ENCODE measurements at places on chromosomes 16 and 17.

DNA sequence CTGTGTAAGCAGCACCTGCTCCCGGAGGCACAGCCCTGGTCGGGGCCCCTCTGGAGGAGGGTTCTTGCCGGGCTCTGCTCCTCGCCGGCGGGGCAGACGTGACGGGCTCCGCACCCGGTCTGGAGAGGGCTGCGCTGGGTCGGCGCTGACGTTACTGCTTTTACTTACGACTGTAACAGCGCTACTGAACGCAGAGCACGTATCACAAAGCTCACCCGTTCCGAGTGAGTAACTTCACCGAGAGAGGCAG lies 1.3 kb upstream of the RAB40C start:
- no peak for DNase-seq

DNA sequence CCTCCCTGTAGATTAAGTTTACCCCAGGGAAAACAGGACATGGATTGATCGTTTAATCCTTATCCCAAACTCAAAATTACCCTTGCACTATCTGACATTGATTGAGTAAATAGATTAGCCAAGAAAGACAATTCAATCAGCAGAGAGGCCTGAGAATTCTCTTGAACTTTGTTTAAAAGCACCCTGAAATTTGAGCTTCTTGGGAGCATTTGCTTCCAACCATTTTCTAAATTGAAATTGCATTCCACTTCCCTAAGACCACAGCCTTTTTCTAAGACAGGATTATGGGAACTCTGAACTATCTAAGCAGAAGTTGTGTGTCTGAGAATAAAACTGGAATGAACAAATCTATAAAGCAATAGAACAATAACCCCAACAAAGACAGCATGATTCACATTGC lies 76.6 kb upstream of the TNRC6A start:
- no peak for DNase-seq

DNA sequence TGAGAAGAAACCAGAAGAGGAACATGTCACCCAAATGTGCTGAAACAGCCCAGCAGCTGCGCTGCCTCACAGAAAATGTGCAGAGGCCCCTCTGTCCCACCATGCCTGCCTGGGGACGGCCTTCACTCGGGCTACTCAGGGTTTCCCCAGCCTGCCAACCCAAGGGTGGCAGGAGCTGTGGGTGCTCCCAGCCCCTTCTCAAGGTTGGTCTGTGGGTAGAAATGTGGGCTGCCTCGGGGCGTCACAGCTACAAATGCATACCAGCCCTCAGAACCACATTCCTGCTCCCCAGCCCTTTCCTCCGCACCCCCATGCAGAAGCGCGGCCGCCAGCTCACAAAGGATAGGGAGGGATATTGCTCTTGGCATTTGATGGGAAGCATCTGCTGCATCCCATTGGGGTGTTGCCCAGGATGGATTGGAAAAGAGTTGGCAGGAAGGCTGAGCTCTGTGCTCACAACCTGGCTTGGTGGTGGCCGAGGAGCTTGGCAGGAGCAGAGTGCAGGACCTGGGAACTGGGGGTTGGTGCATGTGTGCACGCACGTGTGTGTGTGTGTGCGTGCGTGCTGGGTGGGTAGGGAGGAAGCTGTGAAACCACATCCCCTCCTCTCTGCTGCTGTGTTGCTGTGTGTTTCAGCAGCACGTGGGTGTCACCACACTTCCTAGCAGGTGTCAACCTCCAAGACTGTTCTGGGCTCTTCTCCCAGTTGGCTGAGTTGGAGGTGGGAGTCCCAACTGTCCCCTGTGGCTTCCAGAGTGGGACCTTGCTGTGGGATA lies 304.4 kb downstream of the SEC14L1 start:
- peak; percentile 66 for DNase-seq

DNA sequence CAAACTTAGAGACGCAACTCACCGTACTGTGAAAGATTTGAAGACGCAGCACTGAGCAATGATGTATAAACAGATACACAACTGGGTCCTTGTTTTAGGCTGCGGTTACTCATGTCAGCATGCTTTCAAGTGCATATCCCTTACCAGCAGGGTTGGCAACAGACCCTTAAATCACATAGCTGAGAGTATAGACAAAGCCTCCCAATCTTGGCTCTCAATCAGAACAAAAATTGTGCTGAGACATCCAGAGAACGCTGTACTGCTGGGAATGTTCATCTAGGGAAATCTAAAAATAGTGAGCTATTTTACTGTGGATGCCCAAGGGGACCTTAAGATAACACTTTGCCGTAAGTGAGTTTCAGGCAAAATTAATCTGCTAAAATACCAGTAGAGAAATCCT lies 84.4 kb upstream of the NUDT7 start:
- DNase-seq: no peak

- no peak for DNase-seq
Measured at GRCh38 chr17:58514770-58515157, 326 bp upstream of the MTMR4 start.

DNA sequence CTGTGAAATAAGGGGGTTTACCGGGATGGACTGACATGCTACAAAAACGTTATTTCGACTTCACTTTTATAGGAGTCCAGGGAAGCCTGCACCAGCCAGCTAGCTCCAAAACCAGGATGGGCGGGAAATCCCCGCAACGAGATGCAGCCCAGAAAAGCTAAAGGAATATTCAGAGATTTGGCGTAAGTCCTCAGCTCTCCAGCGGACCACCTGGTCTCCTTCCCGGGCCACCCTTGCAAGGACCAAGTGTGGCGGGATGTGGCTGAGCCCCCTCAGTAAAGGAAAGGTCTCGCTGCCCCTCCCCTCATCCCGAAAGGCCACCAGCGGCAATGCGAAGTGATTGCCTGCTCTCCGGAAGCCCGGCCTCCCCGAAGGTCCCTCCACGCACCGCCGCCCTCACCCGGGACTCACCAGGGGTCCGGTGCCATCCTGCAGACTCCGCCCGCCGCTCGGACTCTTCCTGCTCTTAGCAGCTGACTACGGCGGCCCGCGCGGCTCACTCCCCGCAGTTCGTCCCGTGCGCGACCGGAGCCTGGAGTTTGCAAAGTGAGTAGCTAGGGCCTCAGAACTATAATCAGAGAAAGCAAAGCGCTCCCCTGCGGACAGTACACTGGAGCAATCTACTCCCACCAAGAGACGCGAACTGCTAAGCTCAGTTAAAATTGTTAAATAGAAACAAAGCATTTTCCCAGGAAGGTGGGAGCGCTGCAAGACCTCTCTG lies at the start of gene STX8:
TSS of gene STX8 (minus strand) at position 440 of the 721 bp plus-strand sequence. CDS start at position 428, 12 bp downstream.
- DNase-seq: peak; percentile 86

DNA sequence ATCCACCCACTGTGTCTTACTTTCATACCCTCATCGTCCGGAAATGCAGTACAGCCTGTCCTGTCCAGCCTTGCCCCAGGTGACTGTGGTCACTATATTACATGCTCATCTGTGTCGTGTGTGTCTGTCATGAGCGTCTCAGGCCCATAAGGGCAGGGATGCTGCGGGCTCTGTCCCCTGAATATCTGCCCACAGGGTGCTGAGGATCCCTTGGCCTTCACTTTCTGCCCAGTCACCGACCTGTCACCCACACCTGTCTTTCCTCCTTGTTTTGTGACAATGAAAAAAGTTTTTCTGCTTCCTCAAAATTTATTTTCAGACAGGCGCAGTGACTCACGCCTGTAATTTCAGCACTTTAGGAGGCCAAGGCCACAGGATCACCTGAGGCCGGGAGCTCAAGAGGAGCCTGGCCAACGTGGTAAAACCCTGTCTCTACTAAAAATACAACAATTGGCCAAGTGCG lies 1.4 kb upstream of the CTRB1 start:
- no peak for DNase-seq

GRCh38 chr17:72974605-72975232 lies 117.8 kb downstream of the SLC39A11 start:
- DNase-seq: no peak

DNA sequence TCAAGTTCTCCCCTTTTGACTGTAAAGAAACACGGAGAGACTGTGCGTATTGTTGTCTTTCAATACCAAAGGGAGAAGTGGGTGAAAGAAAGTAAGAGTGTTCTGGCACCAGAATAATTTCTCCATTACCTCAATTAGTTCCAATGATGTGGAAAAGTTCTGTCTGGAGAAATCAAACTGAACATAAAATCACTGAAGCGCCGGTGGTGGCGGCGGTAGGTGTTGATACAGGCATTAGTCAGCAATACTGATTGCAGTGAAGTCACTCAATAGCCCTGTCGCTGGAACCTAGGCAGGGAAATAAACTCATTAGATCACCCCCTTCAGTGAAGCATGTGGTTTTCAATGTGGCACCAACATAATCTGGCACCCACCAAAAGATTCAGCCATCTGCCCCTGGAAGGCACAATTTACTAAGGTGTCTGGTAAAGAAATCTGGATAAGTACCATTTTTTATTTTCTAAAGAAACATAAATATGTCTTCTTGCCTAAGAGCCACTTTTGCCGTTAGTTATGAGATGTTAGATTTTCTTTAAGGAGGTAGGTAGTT lies 274.2 kb upstream of the SOX9 start:
- DNase-seq: no peak

- DNase-seq: no peak
Measured at GRCh38 chr16:57315416-57315815, 30.9 kb upstream of the PLLP start.

DNA sequence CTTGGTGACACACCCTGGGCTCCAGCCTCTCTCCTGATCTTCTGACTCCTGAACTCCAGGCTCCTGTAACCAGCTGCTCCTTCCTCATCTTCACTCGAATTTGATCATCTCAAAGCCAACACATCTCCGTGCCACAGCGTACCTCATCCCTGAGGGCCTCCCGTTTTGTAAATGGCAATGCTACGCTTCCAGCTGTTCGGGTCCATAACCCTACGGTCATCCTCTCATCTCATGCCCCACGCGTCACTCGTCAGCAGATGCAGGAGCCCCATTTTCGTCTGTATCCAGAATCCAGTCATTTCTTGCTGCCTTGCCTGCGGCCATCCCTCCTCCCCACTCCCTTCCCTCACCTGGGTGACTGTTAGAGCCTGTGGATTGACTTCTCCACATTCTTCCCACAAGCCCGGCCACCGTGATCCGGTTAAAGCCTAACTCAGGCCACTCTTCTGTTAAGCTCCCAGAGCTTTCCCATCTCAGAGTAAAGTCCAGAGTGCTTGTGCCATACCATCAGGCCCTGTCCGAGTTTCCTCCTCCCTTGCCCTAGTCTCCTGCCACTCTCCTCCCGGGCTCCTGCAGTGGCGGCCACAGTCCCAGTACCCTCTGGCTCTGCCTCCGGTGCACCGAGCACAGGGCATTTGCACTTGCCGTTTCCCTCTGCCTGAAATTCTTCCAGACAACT lies 20.3 kb upstream of the AKTIP start:
- DNase-seq: no peak

DNA sequence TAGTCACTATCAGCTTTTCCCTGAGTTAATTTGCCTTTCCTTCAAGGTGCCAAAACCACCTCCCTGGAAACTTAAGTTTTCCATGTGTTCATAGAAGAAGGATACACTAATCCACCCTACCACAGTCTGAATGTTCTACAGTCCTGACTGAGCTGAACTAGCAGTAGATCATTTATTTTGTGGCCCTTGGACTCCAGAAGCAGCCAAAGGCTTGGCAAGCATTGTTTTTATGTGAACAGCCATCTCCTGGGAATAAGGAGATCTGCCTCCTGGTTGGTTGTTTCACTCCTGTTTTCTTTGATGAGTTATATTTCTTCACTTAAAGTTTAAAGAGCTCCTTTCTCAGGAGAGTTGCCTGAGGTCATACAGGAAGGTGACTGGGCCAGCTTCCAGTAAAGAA lies 634.6 kb upstream of the SOX9 start:
- DNase-seq: no peak

- no peak for DNase-seq
Measured at GRCh38 chr17:33871720-33872540, 383.2 kb upstream of the CCL2 start.

DNA sequence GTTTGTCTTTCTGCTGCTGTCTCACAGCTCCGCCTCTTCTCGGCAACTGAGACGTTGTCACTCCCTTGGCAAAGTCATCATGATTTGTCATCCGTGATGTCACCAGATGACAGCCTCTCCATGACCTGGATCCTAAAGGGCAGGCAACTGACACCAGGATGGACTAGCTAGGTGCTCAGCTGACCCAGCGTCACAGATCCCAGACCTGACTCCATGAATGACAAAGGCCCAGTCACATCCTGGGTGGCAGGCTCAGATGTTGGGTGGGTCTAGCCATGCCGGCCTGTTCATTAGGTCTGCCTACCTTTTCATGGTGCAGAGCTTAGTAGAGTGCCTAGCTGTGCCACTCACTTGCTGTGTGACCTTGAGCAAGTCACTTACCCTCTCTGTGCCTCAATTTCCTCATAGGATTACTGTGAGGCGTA lies 3.8 kb upstream of the TMEM238L start:
- DNase-seq: no peak

- DNase-seq: no peak
Measured at GRCh38 chr16:48361540-48362144, 23.6 kb downstream of the SIAH1 start.

GRCh38 chr17:45073414-45074070 lies 12.4 kb downstream of the NMT1 start:
- peak; percentile 48 for DNase-seq

GRCh38 chr17:57545731-57546342 lies 199.3 kb downstream of the CCDC182 start:
- no peak for DNase-seq

DNA sequence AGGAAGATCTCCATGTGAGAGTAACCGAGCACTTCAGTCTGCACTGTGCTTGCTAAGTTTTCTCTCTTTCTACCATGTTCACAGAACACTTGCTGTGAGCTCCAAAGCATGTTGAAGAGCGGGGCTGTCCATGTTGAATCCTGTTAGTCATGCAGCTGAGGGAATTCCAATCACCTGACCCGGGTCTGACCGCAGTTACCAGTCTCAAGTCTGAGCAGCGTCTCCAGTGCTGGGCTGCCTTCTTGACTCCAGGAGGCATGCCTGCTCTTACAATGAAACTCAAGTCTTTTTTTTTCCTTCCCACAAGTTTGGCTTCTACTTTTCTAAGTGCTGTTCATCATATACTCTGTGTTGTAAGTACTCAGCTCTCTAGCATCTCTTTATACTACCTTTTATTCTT lies 44.3 kb downstream of the HOXB1 start:
- DNase-seq: no peak

DNA sequence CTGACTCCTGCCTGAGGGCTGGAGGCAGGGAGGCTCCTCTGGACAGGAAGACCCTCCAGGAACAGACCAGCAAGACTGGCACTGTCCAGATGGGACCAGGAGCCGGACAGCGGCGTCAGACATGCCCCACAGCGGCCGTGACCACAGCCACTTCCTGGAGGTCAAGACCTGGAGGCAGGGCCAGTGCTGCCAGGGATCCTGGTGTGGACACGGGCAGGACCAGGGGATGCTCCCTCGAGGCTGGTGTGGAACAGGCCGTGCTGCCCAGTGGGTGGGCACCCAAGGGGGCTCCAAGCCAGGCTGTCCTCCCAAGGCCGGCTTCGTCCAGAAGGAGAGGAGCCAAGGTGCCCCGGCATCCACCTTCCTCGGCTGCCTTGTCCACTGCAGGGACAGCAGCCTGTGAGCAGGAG lies 4.5 kb upstream of the CCDC57 start:
- no peak for DNase-seq

DNA sequence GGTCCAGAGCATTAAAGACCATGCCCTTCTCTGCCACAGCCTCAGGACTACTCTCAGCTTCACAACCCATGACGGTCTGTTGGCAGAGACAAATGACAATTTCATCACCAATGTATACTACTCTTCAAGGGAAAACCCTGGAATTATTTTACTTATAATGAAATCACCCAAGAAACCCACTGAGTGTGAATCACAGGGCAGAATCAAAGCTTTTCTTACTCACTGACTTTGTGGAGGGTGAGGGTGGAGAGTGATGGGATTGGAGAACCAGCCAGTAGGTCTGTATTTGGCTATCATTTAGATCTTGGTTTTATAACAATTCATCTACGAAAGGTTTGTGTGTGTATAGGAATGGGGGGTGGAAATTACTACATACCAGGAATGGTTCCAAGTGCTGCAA lies 442.6 kb downstream of the SHISA9 start:
- no peak for DNase-seq
